ENCODE measurements at places on chromosomes 7 and 10.

- DNase-seq = no peak
Observed at GRCh38 chr7:110922906-110923305, 168.0 kb upstream of the LRRN3 start.

DNA sequence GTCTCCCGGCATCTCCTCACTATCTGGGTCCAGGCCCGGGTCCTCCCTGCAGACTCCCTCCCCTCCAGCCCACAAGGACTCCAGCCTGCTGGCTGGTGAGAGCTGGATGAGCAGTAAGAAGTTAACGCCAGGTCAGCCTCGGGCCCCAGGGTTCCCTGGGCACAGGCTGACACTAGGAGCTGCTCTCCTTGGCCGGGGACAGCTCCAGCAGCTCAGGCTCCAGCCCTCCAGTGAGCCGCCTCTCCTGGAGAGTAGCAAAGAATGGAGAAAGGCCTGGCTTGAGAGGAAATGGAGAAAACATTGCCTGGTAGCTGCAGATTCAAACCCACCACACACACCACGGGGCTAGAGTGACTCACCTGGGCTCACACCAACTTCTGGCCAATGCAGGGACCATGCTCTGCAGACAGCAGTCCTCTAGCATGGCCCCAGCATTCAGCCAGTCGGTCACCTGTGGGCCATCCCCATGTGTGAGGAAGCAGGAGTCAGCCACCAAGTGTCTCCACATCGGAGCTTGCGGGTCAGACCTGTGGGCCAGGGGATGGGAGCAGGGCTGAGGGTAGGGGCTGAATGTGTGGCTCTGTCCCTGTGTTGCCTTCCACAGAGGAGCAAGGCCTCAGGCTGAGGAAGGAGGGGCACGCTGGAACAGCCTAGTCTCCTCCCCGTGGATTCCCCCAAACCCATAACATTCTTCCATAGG is 6.5 kb downstream of the SAP25 start:
- DNase-seq = no peak

GRCh38 chr7:152596824-152597223 is 79.1 kb downstream of the XRCC2 start:
- DNase-seq = no peak

DNA sequence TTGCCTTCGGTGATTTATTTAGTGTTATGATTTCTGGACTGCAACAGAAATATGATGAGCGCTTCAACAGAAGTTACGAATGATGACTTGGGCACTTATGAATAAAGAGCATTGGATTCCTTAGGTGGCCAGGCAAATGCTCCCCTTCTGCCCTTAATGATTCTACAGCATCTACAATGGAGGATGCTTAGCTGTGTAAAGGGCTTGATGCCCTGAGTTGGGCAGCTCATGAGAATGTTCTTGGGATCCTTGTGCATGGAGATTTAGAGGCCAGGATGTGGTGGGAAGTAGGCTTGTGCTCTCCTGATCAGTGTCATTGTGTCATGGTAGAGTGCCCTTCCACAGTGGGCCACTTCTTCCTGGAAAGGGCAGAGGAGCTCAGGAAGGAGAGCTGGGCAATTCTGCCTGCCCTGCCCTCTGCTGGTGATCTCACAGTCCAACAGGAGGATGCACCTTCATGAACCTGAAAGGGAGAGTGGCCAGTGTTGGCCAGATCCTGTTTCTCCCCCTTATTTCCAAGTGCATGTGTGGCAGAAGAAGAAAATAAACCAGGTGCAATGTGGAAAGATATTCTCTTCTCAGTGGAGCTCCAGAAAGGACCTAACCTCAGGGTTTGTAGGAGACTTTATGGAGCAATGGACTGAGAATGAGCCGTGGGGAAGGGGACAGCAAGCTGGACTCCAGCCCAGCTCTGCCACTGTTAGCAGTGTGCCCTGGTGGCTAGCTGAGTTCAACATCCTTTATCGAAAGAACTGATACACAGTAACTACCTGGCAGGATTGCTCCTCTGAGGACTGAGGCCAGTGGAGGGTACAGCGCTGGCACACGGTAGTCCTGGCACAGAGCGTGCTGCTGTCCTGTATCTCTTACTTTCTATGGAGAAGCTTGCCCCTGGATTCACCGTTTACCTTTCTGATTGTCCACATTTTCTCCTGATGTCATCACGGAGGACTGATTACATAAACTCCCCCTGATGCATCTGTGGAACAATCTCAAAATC is 182.9 kb downstream of the BMPER start:
- DNase-seq = no peak

DNA sequence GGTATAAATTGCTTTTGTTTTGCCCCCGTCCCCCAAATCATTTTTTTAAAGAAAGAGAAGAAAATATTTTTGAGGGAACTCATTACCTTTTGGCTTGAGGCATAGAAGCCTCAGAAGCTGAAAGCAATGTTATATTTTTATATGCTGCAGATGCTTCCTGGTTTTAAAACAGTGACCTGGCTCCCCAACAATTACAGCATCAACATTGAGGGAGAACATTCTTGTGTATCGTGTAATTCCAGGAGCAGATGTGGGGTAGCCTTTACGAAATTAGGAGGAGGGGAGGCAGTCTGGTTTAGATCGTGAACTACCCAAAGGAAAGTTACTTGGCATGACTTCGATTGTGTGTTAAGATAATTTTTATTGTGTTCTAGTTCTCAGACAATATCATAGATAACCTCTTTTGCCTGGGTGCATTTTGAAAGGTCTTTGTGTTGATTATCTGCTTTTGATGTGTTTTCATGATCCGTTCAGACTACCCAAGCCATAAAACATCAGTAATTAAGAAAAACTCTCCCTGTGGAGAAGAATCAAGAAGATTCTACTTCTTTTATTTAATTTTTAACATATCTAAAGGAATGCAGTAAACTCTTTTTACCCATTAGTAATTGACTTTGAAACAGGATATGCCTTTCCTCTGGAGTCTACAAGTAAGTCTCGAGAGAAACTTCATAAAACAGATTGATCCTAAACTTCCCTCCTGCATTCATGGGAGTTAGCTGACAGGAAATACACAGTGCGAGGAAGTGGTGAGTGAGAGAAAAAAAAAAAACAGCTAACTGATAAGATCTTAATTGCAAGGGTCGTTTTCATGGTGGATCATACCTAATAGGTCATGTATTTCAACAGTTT is 141.4 kb downstream of the KIAA1217 start:
- DNase-seq = no peak

Data from CD4-positive, alpha-beta T cell treated with Interleukin-4 for 4 hours (primary cell).